ENCODE measurements at places on chromosomes 3 and 15.

DNA sequence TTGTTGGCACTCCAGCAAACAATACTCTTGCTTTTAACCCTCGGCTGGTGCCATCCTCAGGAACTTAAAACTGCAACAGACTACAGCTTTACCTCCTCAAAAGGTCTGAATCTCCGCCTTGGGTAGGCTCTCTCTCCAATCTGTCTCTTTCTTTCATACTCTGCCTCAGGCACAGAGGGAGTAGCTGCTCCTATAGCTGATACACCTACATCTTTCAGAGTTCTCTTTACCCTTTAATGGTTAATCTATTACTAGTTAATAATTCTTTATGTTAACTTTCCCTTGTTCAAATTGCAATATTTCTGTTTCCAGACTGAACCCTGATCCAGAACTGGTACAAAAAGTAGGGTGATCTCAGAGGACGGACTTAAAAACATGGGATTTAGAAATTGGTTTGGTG, 66.2 kb downstream of the MAP4 start:
- DNase-seq = no peak

- DNase-seq = no peak
Observed at GRCh38 chr3:52315977-52316764, at the start of gene DNAH1. Gene DNAH1 (plus strand): TSS chr3:52316319. CDS start chr3:52322443, 6,124 bp downstream.

- DNase-seq = no peak
Observed at GRCh38 chr15:58135511-58136174, 2.5 kb upstream of the AQP9 start.

GRCh38 chr3:138270245-138270644, 59.4 kb downstream of the NME9 start:
- DNase-seq = no peak

DNA sequence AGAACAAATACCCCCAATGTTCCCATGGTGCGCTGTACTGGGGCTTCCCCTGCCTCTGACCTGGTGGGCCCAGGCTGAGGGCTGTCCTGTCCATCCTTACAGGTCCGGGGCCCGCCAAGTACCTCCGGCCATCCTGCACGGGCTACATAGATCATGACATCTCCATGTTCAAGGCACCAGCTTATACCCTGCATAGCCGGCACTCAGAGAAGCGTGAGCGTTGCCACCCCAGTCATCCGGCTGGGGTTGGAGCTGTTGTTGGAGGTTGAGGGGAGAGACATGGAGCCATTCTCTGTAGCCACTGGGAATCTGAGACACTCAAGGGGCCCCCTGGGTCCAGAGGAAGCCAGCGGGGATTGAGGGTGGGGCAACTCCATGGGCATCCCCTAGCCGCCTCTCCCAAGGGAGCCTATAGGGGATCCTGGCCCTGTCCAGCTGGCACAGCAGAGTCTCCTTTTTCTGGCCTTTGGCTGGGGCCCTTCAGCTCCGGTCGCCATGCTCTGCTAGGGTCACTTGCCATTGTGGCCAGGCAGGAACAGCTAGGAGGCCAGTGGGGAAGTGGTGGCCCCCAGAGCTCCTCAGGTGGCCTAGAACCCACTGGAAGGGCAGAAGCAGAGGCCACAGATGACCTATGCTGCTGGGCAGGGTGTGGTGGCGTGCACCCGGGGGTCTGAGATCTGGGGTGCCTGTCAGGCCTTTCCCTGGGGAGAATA, 12.5 kb upstream of the CSPG4 start:
- no peak for DNase-seq

- no peak for DNase-seq
Observed at GRCh38 chr3:47296562-47297302, 14.0 kb downstream of the KLHL18 start.

GRCh38 chr3:50950591-50950990, 275.9 kb downstream of the DOCK3 start:
- DNase-seq = no peak

- no peak for DNase-seq
Observed at GRCh38 chr15:100330221-100330620, 11.6 kb downstream of the ADAMTS17 start.

- no peak for DNase-seq
Observed at GRCh38 chr3:127734754-127735473, 62.2 kb downstream of the ABTB1 start.

DNA sequence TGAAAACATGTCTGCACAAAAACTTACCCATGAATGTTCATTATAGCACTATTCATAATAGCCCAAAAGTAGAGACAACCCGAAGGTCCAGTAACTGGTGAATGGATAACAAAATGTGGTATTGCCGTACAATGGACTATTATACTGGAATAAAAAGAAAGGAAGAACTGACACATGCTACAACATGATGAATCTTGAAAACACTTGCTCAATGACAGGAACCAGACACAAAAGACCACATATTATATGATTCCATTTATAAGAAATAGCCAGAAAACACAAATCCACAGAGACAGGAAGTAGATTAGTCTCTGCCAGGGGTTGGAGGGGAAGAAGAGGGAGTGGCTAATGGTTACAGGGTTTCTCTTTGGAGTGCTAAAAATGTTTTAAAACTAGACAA, 18.3 kb downstream of the SHC4 start:
- DNase-seq = no peak

DNA sequence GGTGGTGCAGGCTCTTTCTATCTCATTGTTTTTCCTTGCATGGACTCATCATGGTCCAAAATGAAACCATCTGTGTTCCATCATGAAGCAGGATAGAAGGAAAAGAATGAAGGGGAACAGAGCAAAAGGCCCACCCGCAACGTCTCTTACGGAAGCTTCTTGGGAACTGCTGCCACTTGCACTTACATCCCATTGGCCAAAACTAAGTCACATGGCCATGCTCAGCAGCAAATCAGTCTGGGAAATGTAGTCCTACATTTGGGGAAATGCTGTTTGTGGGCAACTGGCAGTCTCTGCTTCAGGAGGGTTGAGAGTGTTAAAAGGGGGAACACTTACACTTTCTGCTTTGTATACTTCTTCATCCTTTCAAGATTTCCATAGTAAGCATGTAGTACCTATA, 191.6 kb downstream of the SV2B start:
- DNase-seq = no peak

GRCh38 chr15:26020871-26021270, 157.7 kb upstream of the ATP10A start:
- no peak for DNase-seq

GRCh38 chr15:31869686-31870307, 160.5 kb upstream of the CHRNA7 start:
- DNase-seq = no peak

DNA sequence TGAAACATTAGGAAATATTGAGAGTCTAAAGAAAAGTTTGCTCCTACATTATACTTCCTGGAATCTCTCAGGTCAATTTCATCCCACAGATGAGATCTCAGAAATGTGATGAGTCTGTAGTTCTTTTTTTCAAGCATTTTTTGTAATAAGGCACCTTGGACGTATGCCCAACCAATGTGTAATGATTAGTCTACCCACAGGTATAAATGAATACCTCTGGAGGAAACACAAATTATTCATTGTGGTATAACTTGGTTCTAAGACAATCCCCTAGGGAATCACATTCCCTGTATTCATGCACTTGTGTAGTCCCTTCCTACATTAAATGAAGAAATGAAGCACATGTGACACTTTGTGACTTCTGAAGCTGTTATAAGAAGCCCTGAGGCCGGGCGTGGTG, 596.2 kb upstream of the UBE2E2 start:
- no peak for DNase-seq

- no peak for DNase-seq
Observed at GRCh38 chr15:74368121-74368520, 675 bp upstream of the CYP11A1 start.

GRCh38 chr3:26963361-26963743, 340.8 kb downstream of the LRRC3B start:
- no peak for DNase-seq

DNA sequence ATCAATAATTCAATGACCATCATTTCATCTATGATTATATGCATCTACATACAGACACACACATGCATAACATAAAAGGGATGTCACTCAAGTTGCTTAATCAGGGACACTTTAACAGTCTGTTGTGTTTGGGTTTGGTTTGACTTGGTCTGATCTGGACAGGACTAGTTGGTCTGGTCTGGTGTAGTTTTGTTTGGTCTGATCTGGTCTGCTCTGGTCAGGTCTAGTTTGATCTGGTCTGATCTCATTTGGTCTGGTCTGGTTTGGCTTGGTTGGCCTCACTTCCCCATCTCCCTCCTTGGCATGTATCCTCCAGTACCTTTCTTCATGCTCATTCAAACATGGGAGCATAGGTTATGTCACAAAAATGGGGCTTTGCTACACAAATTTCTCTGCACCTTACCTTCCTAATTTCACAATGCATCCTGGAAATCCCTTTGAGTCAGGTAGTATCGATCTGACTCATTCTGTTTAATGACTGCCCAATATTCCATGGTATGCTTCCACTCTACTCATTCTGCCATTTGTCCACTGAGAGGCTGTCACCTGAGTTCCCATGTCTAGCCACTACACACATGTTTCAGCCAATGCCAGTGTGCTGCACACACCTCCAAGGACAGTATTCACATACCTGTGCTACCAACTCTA, 73.0 kb upstream of the TPM1 start:
- DNase-seq = no peak

DNA sequence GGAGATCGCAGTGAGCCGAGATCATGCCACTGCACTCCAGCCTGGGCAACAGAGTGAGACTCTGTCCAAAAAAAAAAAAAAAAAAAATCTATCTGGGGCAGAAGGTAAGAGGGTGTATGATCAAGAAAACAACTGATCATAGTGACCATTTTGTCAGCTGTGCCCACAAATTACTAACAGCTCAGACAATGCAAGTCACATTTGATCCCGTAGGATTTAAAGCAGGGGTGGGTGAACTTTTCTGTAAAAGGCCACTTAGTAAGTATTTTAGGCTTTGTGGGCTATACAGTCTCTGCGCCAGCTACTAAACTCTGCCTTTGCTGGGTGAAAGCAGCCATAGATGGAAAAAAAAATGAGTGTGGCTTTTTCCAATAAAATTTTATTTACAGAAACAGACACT, 57.6 kb upstream of the ABI3BP start:
- no peak for DNase-seq

- DNase-seq = no peak
Observed at GRCh38 chr3:153704115-153704514, 417.1 kb upstream of the ARHGEF26 start.

DNA sequence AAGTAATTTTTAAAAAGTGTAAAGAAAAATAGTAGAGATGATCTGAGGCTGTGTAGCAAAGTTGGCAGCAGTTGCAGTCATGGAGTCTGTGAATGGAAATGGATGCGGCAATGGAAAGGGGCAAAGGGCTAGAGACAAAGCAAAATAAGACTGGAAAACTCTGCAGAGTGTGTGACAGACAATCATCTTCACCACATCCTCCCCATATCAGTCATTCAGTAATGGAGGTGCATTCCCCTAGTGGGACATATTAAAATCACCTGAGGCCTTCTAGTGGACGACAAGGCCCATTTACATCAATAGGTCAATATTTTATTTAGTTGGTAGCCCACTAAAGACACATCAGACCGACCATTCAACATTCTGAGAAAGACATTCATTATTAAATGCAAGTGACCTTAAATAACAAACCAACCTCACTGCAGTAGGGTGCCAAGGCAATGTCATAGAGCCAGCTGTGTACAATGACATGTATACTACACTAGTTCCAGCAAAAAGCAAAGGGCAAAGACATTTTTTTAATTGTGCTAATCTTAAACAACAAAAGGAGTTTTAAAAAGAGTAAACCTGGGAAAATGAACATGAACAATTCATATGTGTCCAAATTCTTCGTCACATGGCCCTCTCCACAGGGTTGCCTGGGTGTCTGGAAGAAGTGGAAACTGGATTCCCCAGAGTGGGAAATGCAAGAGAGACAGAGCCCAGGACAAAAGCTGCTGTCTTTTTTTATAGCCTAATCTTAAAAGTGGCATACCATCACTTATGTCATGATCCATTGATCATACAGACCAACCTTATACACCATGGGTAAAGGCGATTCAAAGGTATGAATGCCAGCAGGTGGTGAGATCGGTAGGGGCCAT, 15.6 kb upstream of the RAP2B start:
- no peak for DNase-seq

DNA sequence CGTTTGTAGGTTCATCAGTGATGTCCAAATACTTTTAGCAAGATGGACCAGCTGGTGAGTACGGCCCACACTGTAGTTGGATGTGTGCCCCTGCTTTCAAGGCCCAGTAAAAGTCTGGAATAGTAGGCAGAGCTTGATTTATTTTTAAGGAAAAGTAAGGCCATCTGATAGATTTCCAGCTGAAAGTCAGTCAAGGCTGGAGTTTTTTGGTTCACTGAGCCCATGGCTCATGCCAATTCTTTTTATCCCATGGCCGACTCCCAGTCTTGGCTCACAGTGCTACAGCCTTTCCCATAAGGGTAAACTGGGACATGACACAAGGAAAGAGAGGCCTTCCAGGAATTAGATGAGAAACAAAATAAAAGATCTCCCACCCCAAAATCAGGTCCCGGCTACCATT, 13.5 kb downstream of the CCDC80 start:
- no peak for DNase-seq

GRCh38 chr3:115293321-115293720, 146.2 kb upstream of the ZBTB20 start:
- no peak for DNase-seq

- DNase-seq = no peak
Observed at GRCh38 chr3:45060165-45060892, 34.2 kb downstream of the CLEC3B start.

DNA sequence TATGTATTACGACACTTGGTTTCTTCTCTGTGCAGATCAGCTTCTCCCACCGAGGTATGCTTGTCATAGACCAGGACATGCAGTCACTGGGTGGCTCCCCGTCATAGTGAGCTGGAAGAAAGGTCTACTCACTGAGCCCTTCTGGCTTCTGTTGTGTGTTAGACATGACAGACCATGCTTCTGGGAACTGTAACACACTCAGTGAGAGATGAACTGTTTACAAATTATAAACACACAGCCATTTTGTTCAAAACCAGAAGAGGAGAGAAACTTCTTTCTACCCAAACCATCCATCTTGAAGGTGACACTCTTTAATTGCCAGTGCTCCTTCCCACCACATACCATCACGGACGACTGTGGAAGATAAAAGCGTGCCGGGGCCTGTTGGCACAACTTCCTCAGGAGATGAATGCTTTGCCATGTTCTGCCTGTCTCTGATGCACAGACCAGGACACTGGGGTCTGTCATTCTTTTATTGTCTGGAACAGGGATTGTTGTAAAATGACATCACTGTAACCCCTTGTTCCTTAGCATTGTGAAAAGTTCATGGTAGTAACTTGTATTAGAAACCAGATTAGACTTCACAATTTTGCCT, 214.3 kb downstream of the MCTP2 start:
- no peak for DNase-seq

DNA sequence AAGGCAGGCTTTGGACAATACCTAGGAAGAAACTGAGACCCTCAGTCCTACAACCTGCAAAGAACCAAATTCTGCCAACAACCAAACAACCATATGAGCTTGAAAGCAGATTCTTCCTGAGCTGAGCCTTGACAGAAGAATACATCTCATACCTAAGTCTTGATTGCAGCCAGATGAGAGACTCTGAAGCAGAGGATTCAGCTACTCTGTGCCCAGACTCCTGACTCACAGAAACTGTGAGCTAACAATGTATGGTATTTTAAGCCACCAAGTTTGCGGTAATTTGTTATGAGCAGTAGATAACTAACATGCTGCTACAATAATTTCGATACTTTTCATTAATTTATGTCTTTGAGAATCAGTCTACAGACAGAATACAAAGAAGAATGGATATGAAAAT, 325.1 kb upstream of the CBLB start:
- no peak for DNase-seq

GRCh38 chr15:57198131-57198530, 178.2 kb upstream of the CGNL1 start:
- no peak for DNase-seq

GRCh38 chr15:75989045-75989444, 23.2 kb downstream of the NRG4 start:
- DNase-seq = no peak
